Stimulated activated CD4-positive, alpha-beta T cell treated with anti-CD3 and anti-CD28 coated beads, Interleukin-4, amount 100 ng/mL, for 4 hours (primary cell): ENCODE measurements at places on chromosomes 1 and 21.
A peak's percentile ranks its signal among the peaks of the same experiment; 100 is the strongest.

GRCh38 chr1:65423884-65424572, 3.6 kb downstream of the LEPR start:
- no peak for DNase-seq

- DNase-seq, result no peak
Observed at GRCh38 chr1:188325211-188325610, 1496.5 kb downstream of the PLA2G4A start.

DNA sequence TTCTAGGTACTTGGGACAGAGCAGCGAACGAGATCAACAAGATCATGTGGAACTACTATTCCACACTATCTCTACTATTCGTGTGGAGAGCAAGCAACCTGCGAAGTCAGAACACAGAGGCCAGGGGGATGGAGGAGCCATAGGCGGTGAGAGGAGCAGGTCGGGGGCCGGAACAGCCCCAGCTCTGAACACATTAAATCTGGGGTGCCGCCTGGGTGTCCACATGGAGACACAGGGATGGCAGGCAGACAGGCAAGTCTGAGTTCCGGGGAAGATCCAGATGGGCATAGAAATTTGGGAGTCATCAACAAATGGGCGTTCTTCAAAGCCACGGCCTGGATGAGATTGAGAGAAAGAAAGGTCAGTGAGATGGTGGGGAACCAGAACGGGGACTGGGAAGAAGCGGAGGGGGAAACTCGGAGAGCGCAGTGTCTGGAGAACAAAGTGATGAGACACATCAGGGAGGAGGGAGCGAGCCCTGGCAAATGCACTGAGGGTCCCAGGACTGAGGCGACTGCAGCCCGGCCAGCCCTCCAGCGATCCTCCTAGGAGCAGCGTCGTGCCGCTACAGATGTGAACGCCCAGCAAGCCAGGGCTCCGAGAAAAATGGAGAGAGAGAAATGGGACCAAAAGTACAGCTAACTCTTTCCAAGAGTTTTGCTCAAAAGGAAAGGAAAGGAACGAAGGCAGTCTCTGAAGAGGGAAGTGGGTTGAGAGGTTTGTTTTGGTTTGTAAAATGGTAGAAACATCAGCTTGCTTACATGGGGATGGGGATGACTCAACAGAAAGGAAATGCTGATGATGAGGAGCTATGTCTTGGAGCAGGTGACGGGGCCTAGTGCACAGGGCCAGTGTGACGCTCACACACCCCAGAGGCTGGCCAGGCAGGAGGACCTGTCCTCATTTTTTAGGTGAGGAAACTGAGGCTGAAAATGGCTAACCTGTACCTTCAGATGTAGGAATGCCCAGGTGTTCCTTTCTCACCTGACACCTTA, 84.5 kb downstream of the GLIS1 start:
- DNase-seq, result no peak

- DNase-seq, result no peak
Observed at GRCh38 chr1:106876384-106876783, 180.1 kb upstream of the PRMT6 start.

- DNase-seq, result peak; percentile 43
Observed at GRCh38 chr1:110211496-110212168, 1.5 kb downstream of the KCNC4 start.

DNA sequence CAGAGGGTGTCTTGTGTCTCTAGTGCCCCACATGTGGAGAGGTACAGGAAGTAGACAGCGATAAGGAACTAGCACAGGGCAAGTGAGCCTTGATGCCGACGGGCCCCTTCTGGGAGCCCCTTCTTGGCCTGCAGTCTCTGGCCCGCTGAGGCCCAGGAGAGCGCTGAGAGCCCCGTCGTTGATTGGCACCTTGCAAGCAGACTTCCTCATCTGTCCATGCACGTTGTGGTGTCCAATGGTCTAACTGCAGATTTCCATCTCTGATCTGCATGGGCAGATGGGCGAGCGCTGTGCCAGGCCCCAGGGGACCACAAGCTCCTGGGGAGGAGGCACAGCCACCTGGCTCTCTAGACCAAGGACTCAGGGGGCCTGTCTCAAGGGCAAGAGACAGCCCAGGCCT, 32.4 kb downstream of the PLEKHA6 start:
- no peak for DNase-seq
